Renal cortex interstitium (tissue), 15 donors: ENCODE measurements at places on chromosomes 7 and 10. TPM values are rescaled to one million over a fixed set of nuclear protein-coding genes. Genes with fewer than 3 reads are reported as not detected.

GRCh38 chr10:56116684-56117083 lies 244.4 kb downstream of the ZWINT start:
- no peak for DNase-seq

BLNK gene
- 36.3 TPM for polyA plus RNA-seq

TAF6 gene
- polyA plus RNA-seq = 69.4 TPM

GRID2IP gene
- polyA plus RNA-seq = 1.1 TPM

DNA sequence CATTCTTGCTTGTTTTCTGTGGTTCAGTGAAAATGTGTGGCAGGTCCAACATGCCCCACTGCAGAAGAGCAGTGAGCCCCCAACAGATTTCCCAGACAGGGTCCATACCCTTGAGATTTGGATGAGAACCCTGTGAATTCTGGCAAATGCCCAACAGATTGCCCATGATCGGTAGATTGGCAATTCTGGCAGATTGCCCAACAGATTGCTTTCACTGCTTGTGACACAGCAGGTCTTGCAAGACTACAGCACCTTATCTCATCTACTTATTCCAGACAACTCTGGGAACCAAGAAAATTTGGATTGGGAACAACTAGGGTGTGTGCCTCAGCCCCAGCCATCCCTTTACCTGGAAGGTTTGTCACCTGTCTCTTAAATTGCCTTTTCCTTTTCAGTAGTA lies 143.7 kb upstream of the COL1A2 start:
- no peak for DNase-seq

ACSL5 gene
- 4.7 TPM for polyA plus RNA-seq

LRRD1 gene
- 0.28 TPM for polyA plus RNA-seq

GRCh38 chr7:44172803-44173424 lies 16.3 kb downstream of the GCK start:
- no peak for DNase-seq

DNA sequence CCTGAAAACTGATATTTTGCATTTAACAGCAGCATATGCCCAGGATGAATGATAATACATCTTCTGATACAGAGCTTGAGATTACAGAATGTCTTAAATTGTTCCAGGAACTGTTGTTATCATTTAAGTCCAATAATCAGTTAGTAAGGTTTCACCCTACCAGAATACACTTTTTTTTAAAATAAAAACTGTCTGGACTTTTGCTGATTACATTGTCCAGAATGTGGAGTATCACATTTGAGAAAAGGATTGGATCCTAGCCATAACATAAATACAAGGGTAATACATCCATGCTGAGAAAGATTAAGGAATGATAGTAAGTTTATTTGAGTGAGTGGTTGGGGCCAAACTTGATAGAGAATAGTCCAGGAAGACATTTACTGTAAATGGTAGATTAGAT lies 71.0 kb downstream of the SEPTIN7 start:
- no peak for DNase-seq

FLNC gene
- polyA plus RNA-seq = 23.6 TPM

GRCh38 chr10:61439058-61439609 lies 14.0 kb downstream of the TMEM26 start:
- DNase-seq = no peak

- DNase-seq = no peak
Observed at GRCh38 chr10:119377958-119378736, 164.4 kb downstream of the RGS10 start.
